ENCODE measurements at places on chromosomes 5 and 9.

GRCh38 chr9:26604076-26604662, 288.4 kb downstream of the CAAP1 start:
- no peak for DNase-seq

DNA sequence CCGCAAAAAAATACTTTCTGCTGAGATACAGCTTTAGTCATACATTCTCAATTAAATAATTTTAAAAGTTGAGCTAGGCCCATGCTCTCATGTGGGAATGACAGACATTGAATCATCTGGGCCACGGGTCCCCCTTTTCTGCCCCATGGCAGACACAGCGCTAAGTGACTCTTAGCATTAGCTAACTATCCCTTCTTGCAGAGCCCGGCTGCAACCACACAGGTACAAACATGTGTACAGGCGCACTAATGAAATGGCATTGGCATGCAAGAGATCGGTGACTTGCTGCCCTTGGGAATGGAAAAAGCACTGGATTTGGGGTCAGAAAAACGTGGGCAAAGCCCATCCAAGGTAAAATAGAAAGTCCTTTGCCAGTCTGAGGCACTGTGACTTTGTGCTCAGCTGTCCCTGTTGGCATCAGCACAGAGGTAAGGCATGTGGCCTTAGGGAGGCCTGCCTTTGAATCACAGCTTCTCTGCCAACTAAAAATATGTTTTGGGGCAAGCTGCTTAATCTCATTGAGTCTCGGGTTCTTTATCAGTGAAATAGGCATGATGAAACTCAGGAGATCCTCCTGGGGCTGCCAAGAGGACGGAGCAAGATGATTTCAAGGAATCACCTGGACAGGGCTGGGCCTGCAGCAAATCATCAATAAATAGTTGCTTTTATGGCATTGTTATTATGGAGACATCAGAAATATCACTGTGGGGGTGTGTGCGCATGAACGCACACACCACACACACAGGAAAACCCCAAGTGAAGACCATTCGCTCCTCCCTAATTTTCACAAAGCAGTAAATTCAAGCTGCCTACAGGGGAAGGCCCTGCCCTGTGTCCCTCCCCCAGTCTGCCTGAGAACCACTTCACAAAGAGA, 54.2 kb downstream of the WHRN start:
- no peak for DNase-seq

DNA sequence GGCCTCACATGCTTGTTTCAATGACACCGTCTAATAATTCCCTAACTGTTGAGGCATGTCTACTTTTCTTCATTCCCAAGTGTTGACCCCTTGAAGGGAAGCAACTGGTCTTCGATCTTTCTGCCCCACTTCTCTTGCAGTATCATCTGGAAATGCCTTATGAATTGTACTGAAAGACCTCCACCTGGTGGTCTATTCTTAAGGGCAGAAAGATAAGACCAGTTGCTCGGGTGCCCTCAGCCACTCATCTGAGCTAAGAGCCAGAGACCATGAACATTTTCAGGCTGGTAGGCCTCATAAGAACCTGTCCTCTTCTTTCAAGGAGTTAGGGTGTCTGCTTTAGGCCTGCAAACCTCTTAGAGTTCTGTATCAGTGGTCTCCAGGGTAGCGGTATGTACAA, 542.5 kb downstream of the CTNND2 start:
- no peak for DNase-seq

- no peak for DNase-seq
Observed at GRCh38 chr9:91659529-91660495, 236.2 kb upstream of the NFIL3 start.
